ENCODE measurements at places on chromosomes 2 and 18.
A peak's percentile ranks its signal among the peaks of the same experiment; 100 is the strongest.

- DNase-seq = no peak
Observed at GRCh38 chr2:64243081-64244036, 99.1 kb upstream of the PELI1 start.

DNA sequence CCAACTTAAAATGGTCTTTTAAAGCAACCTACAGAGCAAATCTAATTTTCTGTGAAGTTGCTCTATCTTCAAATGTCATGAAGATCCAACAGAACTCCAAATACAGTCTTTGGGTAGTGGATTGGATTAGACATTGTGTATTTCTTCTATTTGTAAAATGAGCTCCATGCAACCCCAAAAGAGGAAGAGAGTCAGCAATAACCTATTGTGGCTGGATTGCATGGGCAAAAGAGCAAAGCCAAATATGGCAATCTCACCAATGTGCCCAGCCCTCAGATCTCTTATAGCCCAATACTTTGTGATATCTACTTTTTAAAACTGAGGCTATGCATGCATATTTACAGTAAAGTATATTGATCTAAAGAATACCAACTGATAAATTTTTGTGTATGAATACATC lies 146.3 kb downstream of the TXNL1 start:
- DNase-seq = no peak

GRCh38 chr2:177598326-177599138 lies 206.0 kb downstream of the AGPS start:
- DNase-seq = peak; percentile 39

- no peak for DNase-seq
Observed at GRCh38 chr18:9135912-9136314, 668 bp upstream of the ANKRD12 start.

DNA sequence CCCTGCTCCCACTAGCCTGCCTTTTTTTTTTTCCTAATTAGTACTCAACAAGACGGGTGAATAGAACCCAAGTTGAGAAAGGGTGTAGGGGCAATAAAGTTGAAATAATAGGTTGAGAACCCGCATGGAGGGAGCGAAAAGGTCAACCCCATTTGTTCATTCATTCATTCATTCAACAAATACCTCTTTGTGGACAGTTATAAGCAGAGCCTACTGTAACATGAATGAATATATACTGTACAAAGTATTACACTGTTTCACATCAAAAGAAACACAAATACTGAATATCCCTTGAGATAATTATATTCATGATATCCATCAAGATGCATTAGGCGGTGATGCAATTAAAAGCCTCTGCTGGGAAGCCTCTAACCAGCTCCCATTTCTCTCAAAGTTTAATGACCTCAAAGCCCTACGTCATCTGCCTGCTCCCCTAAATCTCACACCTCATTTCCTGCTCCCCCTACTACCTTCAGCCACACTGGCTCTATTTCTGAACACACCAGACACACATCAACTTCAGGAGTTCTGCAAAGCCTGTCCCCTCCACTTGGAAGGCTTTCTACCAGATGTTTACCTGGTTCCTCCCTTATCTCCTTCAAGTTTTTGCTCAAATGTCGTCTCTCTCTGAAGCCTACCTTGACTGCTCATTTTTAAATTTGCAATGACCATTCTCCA lies 1.4 kb upstream of the NBAS start:
- no peak for DNase-seq
